Fibroblast of mammary gland (primary cell): ENCODE measurements at places on chromosomes 1 and 21.

DNA sequence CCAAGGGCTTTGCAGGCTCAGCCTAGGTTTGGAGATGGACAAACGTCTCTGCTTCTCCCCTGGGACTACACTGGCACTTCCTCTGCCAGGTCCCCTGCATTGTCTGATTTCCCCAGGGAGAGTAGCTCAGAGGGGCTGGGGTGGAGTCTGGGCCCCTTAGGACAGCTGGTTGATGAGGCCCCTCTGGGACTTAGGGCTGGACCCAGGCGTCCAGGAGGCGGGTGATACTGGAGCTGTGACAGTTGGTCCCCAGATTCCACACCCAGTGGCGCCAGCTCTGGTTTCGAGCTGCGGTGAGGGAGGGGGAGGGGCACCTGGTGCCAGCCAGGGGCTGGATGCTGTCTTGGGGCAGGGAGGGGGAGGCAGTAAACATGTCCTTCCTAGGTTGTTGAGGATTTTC is 7.4 kb upstream of the MEX3A start:
- DNase-seq, result no peak

DNA sequence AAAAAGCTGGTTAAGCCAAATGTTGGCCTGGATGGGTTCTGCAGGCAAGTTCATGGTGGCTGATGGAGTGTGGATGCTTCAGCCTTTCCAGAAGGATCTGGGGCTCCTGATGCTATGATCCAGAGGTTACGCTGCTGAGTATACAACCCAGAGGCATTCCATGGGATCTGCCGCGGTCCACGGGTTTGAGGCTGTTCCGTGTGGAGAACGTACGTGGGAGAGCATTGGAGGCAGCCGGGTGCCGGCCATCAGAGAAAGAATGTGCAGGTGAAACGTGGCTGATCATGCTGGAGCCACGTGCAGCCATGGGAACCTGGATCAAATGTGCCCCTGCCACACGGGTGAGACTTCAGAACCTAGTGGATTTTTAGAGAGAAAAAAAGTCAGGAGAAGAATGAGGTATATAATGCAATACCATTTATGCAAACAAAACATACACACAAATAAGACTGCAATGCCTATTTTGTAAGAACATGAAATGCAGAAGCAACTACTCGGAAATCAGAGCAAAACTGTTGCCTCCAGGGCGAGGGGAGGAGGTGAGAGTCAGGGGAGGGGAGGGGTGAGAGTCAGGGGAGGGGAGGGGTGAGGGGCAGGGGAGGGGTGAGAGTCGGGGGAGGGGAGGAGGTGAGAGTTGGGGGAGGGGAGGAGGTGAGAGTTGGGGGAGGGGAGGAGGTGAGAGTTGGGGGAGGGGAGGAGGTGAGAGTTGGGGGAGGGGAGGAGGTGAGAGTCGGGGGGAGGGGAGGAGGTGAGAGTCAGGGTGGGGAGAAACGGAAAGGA is 116.5 kb upstream of the C1orf174 start:
- no peak for DNase-seq

DNA sequence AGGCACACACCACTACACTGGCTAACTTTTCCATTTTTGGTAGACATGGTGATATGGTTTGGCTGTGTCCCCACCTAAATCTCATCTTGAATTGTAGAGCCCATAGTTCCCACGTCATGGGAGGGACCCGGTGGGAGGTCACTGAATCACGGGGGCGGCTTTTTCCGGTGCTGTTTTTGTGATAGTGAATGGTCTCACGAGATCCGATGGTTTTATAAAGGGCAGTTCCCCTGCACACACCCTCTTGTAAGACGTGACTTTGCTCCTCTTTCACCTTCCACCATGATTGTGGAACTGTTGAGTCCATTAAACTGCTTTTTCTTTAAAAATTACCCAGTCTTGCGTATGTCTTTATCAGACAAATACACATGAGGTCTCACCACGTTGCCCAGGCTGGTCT is 1.3 kb upstream of the FTCD start:
- DNase-seq, result no peak

- DNase-seq, result peak; percentile 88
These were observed 240.2 kb upstream of the LYPLAL1 start for GRCh38 chr1:218933513-218933912.

DNA sequence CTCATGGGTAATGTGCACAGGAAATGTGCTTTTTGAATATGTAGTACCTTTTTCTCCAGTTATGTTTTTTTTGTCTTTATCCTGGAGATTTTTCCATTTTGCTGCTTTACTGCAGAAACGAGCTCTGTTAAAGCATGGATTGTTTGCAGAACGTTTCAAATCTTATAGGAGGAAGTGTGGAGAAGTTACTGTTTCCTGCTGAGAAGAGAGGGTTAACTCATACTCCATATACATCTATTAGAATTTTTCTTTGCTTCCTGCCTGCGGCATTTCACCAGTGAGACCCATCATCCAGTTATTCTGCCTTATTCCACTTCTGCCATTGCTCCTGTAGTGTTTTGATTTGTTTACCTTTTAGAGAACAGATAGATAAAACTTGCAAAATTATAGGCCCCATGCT is 2.0 kb downstream of the RPRD2 start:
- peak; percentile 21 for DNase-seq

GRCh38 chr1:218967836-218968235 is 205.8 kb upstream of the LYPLAL1 start:
- peak; percentile 47 for DNase-seq

GRCh38 chr1:174990382-174990999 is 9.3 kb upstream of the CACYBP start:
- DNase-seq, result peak; percentile 80

DNA sequence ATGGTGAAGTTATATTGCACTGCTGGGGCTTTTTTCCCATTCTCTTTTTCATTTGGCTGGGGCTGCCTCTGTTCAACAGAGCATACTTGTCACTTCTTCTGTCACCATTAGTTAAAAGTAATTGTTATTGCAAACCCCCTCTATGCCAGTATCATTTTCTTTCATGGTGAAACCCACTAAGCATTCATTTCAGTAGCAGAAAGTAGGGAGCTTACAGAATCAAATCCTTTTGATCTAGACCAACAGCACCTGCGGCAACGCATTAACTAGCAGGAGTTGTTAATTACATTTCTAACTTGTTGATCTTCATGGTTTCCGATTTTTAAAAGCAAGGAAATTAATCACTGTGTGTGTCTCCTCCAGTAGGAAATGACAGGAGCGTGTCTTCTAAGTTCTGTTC is 15.0 kb downstream of the SMYD2 start:
- no peak for DNase-seq
